Uterine smooth muscle cell (primary cell): ENCODE measurements at places on chromosomes 7 and 10. TPM values are rescaled to one million over a fixed set of nuclear protein-coding genes. Genes with fewer than 3 reads are reported as not detected.

Gene TCAF2
- total RNA-seq: 1.4 and 1.9 TPM in 2 replicates

Gene ZNF467
- 0.22 and 0.62 TPM in 2 replicates for total RNA-seq

Gene TDRD1
- total RNA-seq: 0.44 and 0.62 TPM in 2 replicates

Gene UBE2D1
- total RNA-seq: 11.1 and 12.6 TPM in 2 replicates

Gene SOSTDC1
- total RNA-seq: not detected in 2 replicates

Gene ANKRD30A
- total RNA-seq: not detected in 2 replicates

Gene RAMP3
- total RNA-seq: not detected in 2 replicates

Gene ABCB1
- total RNA-seq: 0.50 and 1.3 TPM in 2 replicates

Gene ATRNL1
- total RNA-seq: 0.62 and 1.00 TPM in 2 replicates

Gene TRIM73
- 0.55 and 0.62 TPM in 2 replicates for total RNA-seq
